Activated B cell treated with CpG ODN at 0.5 μM for 24 hours (primary cell): ENCODE measurements at places on chromosomes 2 and 18.

GRCh38 chr2:224847381-224847780, 131.2 kb upstream of the CCDC195 start:
- DNase-seq, result no peak

GRCh38 chr2:190809139-190809764, 71.4 kb upstream of the GLS start:
- no peak for DNase-seq

GRCh38 chr18:74436158-74436769, 20.8 kb downstream of the DIPK1C start:
- no peak for DNase-seq

DNA sequence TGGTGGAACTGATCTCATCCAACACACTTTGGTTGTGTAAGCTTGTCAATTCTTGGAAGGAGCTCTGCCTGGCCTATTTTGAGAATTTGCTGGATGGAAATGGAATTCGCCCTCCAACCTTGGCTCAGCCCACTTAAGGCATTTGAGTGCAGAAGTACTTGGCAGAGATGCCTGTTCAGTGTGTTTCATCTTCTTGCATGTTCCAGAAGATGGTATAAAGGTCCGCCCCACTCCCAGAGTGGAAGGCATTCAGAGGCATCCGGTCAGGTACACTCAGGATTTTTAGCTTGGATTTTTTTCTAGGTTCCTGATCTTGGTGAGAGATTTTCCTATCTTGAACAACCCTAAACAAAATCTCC, 61.3 kb upstream of the TXNDC2 start:
- DNase-seq, result no peak

DNA sequence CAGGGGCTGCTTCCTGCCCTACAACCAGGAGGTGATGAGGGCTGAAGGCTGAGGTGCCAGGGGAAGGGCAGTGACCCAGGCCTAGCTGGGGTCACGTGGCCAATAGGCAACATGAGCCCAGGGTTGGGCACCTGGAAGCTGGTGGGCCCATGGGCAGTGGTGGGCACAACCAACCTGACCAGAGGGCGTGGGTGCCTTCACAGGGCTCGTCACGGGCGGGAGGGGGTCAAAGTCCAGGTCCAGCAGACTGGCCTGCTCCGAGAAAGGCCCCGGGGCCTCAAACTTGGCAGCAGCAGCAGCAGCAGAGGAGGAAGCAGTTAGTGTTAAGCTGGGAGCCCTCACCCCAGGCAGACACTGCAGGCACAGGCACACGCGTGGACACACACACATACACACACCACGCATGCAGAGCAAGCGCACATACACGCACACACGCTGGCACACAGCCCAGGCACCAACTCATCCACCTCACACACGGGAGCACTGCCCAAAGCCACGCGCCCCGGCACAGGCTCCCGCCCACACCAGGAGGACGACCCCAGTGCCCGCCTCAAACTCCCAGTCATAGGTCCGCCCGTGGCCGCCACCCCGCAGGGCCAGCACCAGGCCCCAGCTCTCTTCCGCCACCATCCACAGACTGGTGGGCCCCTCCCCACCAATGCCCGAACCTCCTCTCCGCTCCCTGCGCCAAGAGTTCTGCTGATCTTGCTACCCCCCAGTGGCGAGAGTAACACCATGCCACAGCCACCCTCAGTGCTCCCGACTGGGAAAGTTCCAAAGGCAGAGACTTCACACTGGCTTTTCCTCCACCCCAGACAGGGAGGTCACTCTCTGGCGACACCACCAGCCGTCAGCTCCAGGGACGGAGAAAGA, 53.0 kb downstream of the BIN1 start:
- DNase-seq, result no peak

DNA sequence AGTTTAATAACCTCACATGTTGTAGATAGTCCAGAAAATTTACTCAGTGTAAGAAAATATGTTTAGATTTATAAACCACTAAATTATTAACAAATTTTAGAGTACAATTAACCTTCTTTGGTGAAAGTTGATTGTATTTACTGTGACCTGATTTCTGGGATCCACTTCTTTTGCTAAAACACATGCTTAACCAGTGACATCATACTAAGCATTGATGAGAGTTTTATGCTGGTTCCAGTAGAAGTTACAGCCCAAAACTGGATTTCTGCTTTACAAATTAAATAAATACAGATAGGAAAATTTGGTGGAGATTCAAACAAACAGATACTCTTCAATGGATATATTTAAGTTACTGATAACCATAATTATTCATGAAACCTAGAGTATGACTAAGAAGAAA, 40.9 kb downstream of the RBBP8 start:
- no peak for DNase-seq

DNA sequence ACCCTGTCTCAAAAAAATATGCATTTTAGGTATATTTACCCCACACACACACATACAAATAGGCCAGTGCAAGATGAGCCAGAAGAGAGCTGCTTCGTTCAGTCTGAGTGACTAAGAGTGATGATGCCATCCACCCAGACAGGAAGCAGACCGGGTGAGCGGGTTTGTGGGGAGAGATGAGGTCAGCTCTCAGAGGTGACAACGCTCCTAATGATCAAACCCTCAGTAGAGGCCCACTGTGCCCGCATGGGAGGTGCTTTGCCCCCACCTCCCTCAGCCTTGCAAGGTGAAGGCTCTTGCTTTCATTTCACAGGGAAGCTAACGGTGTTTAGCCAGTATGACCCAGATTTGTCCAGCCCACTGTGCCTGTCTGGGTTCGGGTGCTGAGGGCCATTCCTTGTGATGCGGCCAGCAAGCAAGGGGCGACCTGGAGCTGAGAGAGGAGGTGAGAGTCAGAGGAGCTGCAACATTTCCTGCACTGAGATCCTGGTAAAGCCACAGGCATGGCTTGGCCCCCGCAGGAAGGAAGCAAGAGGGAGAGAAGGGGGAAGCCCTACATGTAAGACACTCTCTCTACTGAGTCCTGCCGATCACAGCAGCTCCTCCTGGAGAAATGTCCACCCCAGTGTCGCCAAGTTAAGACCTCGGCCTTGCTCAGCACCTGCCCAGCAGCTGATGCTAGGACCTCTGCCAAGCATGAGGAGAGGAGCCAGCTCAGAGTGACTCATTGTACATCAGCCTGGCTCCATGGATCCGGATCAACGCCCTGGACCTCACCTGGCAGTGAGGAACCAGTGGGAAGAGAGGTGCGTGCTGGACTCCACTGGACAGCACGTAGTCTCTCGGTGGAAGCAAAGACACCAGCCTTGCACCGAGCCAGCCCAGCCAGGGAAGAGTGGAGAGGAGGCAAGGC, 37.0 kb downstream of the NIFK start:
- DNase-seq, result peak; percentile 18

DNA sequence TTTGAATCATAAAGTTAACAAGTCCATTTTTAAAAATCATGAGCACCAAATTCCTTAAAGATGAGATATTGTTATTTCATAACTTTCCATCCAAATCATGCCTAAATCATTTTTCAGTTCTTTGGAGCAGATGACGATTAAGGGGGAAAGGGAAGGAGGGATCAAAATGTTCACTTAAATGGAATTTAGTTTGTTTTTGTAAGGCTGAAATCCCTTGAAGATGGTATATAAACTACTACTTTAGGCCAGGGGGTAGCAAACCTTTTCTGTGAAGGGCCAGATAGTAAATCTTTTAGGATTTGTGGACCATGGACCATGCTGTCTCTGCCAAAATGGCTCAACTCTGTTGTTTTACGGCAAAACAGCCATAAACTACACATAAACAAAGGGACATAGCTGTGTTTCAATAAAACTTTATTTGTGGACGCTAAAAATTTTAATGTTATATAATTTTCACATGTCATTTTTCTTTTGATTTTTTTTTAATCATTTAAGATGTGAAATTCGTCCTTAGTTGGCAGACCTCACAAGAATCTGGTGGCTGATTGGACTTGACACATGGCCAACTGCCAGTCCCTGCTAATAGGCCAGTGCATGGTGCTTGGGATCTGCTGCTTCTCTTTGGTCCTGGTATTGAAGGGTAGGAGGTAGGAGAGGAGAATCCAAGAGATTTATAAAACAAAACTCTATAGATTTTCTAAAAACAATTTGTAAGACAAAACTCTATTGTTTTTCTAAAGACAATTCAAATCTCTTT, 52.0 kb upstream of the RTN4 start:
- no peak for DNase-seq

DNA sequence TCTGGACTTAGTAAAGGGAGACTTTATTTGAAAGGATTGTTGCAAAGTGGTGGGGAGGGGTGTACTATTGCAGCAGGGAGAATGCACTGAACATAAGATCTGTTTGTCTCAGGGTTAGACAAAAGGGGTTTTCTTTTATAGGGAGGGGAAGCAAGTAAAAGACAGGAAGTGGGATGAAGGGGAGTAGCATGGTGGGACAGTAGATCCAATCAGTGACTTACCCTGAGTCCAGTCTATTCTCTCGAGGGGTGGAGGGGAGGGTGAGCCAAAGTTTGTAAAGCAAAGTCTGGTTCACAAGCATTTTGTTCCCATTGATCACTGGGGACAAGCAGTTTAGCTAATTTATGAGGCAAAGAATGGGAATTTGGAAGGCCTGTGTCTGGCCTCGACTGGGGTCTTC, 35.0 kb upstream of the CYP27C1 start:
- DNase-seq, result no peak
